ENCODE measurements at places on chromosomes 13 and 19. TPM values are rescaled to one million over a fixed set of nuclear protein-coding genes. Genes with fewer than 3 reads are reported as not detected.

GRCh38 chr19:1292419-1293151 is 6.9 kb downstream of the EFNA2 start:
- no peak for DNase-seq

DNA sequence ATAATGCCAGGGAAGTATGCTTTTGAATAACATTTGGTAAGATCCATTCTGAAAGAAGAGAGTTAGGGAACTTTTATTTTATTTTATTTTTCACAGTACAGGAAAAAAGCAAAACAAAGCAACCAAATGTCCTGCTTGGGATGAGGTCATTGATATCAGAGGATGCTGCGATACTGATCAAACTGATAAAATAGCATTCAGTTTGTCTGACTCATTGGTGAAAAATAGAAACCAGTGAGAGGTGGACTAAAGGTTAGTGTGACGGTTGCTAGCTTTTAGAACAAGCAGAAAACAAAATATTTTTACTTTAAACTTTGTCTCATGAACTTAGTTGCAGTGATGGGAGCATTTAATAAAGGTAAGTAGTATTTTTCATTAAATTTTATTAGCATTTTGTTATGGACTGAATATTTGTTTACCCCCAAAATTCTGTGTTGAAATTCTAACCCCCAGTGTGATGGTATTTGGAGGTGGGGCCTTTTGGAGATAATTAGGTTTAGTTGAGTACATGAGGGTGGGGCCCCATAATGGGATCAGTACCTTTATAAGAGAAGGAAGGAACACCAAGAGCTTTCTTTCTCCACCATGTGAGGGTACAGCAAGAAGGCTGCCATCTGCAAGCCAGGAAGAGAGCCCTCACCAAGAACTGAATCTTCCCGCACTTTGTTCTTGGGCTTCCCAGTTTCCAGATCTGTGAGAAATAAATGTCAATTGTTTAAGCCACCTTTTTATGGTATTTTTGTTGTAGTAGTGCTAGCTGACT is 37.3 kb downstream of the ITGBL1 start:
- DNase-seq = no peak

DNA sequence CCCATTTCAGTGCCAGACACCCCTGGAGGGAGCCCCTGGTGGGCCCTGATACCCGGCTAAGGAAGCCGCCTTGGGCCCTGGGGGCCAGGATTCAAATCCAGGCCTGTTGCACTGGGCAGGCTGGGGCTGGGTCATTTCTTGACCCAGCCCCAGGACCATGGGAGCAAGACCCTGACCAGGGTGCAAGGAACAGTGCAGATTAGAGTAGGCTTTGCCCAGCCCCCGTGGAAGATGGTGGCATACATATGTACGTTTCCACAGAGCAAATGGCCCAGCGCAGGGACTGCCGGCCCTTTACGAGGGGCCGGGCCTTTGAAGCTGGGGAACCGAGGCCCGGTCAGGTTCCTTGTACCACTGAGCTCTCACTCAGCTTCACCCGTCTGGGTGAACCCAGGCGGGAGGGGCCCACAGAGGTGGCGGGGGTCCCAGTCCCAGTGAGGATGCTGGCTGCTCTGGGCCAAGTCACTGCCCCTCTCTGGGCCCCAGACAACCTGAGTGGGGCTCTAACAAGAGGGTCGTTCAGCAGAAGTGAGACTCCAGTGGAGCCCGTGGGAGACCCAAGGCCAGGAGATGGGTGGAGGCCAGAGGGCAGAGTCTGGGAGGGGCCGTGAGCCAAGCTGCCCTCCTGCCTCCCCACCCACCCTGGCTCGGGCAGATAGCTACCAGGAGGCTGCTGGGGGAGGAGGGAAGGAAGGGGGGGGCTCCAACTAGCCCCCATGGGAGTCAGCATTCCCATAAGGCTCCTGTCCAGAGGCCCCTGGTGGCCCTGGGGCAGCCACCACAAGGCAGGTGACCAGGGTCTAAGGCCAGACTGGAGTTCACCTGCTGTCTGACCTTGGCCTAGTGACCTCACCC is 2.7 kb downstream of the MKNK2 start:
- DNase-seq = no peak

DNA sequence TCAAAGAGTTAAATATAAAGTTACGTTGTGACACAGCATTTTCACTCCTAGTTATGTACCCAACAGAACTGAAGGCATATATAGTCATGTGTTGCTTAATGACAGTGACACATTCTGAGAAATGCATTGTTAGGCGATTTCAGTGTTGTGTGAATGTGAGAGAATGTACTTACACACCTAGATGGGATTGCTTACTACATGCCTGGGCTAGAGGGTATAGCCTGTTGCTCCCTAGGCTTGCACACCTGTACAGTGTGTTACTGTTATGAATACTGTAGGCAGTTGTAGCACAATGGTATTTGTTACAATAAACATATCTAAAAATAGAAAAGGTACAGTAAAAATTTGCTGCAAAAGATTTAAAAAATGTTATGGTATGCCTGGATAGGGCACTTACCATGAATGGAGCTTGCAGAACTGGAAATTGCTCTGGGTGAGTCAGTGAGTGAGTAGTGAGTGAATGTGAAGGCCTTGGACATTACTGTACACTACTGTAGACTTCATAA is 89.2 kb downstream of the DHRS12 start:
- DNase-seq = no peak

The ZNF486 gene
- total RNA-seq = 14.4 TPM

- no peak for DNase-seq
Measured at GRCh38 chr13:78198419-78198818, 279.8 kb upstream of the EDNRB start.

GRCh38 chr13:47555235-47555634 is 445.8 kb downstream of the SUCLA2 start:
- no peak for DNase-seq

GRCh38 chr13:110346661-110347067 is 39.6 kb downstream of the COL4A2 start:
- no peak for DNase-seq

GRCh38 chr13:64936879-64937278 is 2293.3 kb downstream of the PCDH9 start:
- DNase-seq = no peak

DNA sequence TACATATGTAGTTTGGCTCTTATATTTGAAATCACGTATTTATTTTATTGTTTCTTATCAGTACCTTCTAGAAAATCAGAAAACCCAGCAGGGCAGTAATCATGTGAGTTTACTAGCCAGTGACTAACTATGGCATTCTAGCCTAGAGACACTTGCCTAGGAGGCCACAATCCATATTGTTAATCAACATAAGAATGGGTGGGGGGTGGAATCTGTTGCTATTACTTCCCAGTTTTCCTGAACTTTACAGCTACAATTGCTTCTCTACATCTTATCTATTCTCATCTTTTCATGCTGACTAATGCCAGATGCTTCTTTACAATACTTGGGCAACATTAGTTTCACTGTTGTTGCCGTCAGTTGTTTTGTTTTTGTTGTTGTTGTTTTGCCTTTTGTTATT is 18.7 kb upstream of the ATXN8OS start:
- no peak for DNase-seq

DNA sequence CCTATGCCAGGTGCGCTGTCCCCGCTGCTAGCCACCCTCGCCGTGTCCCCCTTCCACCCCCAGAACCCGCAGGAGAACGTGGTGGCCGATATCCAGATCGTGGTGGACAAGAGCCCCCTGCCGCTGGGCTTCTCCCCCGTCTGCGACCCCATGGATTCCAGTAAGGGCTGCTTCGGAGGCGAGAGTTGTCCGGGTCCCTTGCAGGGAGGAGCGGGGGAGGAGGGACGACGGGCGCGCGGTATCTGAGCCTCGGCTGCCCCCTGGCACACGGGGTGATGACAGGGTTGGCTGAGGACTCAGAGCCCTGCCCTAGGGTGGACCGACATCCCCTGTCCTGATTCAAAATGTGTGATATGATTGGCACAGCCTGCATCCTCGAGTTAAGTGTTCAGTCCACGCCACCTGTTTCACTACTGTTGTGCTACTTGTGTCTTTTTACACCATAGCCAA is 653 bp downstream of the MVB12A start:
- no peak for DNase-seq

DNA sequence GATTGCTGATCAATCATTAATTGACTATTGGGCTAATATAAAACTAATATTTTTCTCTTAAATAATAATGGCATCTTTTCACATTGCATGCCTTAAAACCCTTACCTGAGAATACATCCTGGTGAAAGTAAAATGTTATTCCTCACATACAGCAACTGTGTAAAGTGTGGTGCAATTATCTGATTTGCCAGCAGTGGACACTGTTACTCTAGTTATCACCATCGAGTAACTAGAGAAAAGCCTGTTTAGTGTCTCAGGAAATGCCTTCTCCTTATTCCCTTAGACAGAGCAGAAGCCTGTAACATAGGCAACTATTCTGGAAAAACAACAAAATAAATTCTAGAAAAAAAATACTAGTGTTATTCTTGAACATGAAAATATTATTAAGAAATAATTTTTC is 459.8 kb downstream of the FGF14 start:
- DNase-seq = no peak

The PRRG2 gene
- total RNA-seq = 1.4 TPM

GRCh38 chr13:79688741-79689140 is 207.8 kb downstream of the NDFIP2 start:
- no peak for DNase-seq

DNA sequence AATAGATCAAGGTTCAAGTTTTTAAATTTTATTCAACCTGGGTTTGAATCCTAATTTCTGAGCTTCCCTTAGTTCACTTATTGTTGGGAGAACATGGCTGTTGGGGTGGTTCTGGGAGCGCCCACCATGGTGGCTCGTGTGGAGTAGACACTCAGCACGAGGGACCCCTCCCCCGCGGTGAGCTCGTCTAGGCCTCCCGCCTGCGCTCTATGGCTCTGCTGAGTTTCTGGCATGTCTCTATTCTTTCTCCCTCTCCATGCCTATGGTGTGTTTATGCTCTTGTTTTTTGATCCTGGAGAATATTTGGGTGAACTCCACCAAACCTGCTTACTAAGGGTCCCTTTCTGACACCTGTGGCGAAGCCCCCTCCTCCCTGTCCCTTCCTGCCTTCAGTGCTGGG is 1.6 kb upstream of the EPN1 start:
- DNase-seq = no peak

- DNase-seq = no peak
Measured at GRCh38 chr19:38932425-38933179, 1.9 kb downstream of the MRPS12 start.

All from mesothelial cell of epicardium (in vitro differentiated cells).